ENCODE measurements at places on chromosomes 11 and 22.

DNA sequence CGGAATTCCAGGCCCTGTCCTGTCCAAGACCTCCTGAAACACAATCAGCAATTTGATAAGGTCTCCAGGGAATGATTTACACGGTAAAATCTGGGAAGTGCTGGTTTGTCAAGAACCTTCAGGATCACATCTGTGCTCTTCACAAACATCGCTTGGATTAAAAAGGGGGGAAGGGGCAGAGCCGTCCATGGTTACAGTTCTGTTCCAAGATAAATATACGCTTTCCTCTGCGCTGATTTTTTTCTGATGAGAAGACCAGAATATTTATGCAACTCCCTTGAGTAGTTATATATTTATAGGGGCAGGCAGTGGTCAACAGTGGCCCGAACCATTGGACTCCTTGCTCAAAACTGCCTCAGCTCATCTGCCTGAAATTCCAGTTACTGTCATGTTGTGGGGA is 9.2 kb upstream of the APOL5 start:
- DNase-seq, result no peak

- no peak for DNase-seq
These were observed 30.4 kb downstream of the CYP2R1 start for GRCh38 chr11:14861680-14862079.

DNA sequence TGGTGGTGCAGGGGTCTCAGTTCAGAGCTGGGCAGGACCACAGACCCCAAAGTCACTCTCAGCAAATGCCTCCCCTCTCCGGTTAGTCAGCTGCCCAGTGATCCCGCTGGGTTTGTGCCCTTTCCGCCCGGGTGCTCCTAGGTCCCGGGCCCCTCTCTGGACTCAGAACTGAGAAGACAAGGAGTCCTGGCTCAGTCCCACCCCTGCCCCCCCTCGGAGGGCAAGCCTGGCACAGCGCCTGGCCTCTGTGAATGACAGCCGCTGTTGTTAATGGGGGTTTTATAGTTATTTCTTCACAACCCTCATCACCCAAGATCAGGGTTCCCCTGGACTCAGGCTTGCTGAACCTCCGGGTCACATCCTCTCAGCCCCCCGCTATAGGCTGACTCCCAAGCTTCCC is 47.6 kb downstream of the ELFN2 start:
- no peak for DNase-seq

GRCh38 chr11:91219535-91219934 is 996.7 kb upstream of the CHORDC1 start:
- peak; percentile 77 for DNase-seq

DNA sequence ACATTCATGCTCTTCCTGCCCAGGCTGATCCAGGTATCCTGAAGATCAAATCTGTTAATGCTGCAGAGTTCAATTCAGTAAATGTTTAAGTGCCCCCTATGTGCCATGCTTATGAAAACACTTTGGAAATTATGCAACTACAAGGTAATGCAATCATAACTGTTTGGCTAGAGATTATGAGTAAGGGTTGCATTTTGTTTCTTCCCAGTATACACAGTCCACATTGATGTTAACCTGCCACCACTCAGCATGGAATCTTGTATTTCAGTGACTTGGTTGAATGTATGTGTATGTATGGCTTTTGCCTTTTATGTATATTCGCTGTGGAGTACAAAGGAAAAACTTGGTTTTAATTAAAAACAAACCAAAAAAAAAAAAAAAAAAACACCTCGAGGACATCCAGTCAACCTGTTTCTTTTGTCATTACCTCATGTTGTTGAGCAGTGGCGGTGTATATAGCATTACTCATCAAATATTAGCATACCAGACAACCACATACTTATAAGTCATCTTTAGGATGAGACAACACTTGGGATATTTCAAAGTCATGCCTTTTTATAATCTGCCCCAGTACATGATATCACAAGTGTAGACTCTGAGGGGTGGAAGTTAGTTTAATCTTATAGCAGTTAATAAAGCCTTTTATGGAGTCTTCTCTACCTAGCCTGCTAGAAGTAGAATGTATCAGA is 86.1 kb upstream of the HORMAD2 start:
- peak; percentile 84 for DNase-seq

DNA sequence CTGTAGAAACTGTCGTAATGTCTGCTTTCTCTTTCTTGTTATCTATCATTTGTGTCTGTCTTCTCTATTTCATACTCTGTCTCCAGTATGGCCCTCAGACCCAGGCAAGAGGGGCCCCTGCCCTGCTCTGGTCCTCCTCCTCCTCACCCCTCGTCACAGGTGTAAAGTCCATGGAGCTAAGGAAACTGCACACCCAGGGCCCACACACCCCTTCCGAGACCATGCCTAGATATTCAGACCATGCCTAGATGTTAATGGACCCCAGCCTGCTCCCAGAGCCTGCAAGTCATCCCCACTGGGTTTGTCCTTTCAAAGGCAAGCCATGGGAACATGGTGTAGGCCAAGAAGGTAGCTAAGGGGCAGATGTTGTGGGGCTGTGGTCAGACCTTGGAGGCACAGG is 24.1 kb upstream of the ANO1 start:
- DNase-seq, result no peak

Data from fibroblast of skin of scalp (primary cell).